Ovary (tissue), 10 donors: ENCODE measurements at places on chromosomes 16 and 17. TPM values are rescaled to one million over a fixed set of nuclear protein-coding genes. Genes with fewer than 3 reads are reported as not detected.

GRCh38 chr16:20768121-20768520 is 4.3 kb downstream of the ACSM3 start:
- DNase-seq, result no peak
- H3K4me1 ChIP-seq, result peaks cover 5% of the 10 kb centered on the region
- H3K36me3 ChIP-seq, result no peaks in the 10 kb centered on the region
- H3K27ac ChIP-seq, result no peak overlapping the region

Gene LPO
- total RNA-seq, result 0.32 TPM

DNA sequence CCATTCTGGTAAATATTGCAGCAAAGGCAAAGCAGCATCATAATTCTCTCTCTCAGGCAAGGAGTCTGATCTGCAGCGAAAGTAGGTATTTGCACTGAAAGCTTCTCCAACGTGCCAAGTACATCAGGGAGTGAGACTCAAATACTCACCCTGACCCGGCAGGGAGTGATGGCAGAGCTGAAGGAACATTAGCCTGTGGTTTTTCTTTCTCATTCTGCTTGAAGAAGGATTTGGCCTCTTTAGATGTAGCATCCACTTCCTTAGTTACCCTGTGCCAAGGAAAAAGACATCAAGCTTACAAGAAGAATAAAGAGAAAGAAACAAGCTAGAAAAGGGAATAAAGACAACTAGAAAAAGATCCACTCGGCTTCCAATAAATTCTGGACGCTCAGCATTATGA is 38.4 kb downstream of the CFDP1 start:
- H3K4me3 ChIP-seq, result no peak overlapping the region
- no peak for DNase-seq
- no peaks in the 10 kb centered on the region for H3K27me3 ChIP-seq
- H3K27ac ChIP-seq, result no peak overlapping the region
- H3K4me1 ChIP-seq, result no peaks in the 10 kb centered on the region

Gene ARL5C
- total RNA-seq, result not detected

Gene TNS4
- total RNA-seq, result not detected

Gene MT1G
- 5.1 TPM for total RNA-seq

DNA sequence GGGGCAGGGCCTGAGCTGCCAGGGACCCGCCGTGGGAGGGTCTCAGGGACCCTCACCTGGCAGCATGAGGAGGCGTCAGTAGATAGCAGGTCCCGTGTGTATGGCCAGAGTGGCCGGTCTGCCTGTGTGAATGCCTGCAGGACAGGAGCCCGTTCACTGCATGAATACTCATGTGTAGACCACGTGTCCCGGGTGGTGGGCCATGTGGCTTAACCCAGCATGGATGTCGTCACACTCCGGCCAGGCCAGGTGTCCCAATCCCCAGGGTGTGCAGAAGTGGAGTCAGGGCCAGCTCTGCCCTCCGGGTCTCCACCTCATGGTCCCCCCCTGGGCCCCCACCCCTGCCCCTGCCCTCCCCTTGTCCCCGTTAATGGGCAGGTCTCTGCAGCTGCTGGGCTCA is 53.7 kb downstream of the BAHCC1 start:
- H3K27ac ChIP-seq, result no peak overlapping the region
- H3K36me3 ChIP-seq, result no peaks in the 10 kb centered on the region
- H3K4me1 ChIP-seq, result no peaks in the 10 kb centered on the region
- no peak overlapping the region for H3K4me3 ChIP-seq
- DNase-seq, result no peak
- H3K27me3 ChIP-seq, result no peaks in the 10 kb centered on the region

- no peak for DNase-seq
- H3K36me3 ChIP-seq, result no peaks in the 10 kb centered on the region
- no peak overlapping the region for H3K27ac ChIP-seq
Observed at GRCh38 chr16:51458356-51459140, 307.5 kb upstream of the SALL1 start.
